ENCODE measurements at places on chromosomes 7 and 10. TPM values are rescaled to one million over a fixed set of nuclear protein-coding genes. Genes with fewer than 3 reads are reported as not detected.

GRCh38 chr10:24132741-24133140 is 76.2 kb upstream of the KIAA1217 start:
- DNase-seq = no peak

- DNase-seq = no peak
Measured at GRCh38 chr7:47327346-47327697, 254.6 kb downstream of the TNS3 start.

- no peak for DNase-seq
Measured at GRCh38 chr7:125059861-125060456, 130.3 kb upstream of the POT1 start.

DNA sequence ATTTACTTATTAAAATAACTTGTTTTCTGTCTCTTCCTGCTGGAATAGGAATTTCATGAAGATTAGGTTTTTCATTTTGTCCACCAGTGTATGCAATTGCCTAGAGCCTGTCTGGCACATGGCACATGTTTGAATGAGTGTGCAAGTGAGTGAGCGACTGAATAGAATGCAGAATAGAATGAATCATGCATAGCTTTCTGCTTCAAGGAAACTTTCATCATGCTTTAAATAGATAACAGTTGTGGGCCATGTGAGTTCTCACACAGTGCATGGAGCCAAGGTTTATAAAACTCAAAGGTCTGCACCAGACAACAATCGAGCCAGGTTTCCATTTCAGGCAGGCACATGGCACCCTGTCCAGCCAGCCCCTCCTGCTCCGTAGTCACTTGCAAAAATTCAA is 74.2 kb upstream of the HECW1 start:
- no peak for DNase-seq

- DNase-seq = no peak
Measured at GRCh38 chr7:122676466-122676865, 22.5 kb downstream of the RNF133 start.

Gene VWA2
- total RNA-seq = not detected
